EH (cell line): ENCODE measurements at places on chromosomes 5 and 9.

GRCh38 chr9:38278457-38278856, 114.0 kb upstream of the ALDH1B1 start:
- DNase-seq, result no peak

DNA sequence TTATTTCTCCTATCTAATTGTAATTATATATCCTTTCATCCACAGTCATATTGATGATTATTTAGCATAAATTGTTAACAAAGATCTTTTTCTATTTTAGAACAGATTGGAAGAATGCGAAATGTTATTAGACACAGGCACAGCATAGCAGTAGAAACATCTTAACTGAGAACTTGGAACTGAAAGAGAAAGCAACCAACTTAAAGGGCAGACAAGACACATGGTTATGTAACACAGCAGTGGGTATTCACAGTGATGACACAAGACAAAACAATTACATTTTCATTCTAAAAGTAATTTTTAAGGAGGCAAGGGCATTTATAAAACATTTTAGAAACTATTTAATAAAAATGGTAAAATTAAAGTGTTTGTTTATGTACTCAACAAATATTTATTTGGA, 57.7 kb upstream of the MEF2C start:
- DNase-seq, result peak; percentile 11

DNA sequence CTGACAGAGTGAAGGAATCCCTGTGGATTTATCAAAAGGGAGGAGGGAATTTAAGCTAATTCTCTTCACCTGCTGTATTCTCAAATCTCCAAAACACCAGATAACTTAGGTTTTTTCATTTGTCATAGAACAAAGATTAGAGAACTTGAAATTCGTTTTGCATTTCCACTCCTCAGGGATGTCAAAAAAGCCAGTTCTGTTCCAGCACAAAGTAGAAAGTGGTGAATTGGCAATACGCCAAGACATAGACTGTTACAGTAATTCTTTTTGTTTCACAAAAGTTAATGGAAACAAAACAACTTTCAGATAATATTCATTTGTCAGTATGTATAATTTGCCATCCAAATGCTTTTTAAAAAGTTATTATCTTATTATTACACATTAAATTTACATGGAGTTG, 15.0 kb downstream of the S1PR3 start:
- no peak for DNase-seq

DNA sequence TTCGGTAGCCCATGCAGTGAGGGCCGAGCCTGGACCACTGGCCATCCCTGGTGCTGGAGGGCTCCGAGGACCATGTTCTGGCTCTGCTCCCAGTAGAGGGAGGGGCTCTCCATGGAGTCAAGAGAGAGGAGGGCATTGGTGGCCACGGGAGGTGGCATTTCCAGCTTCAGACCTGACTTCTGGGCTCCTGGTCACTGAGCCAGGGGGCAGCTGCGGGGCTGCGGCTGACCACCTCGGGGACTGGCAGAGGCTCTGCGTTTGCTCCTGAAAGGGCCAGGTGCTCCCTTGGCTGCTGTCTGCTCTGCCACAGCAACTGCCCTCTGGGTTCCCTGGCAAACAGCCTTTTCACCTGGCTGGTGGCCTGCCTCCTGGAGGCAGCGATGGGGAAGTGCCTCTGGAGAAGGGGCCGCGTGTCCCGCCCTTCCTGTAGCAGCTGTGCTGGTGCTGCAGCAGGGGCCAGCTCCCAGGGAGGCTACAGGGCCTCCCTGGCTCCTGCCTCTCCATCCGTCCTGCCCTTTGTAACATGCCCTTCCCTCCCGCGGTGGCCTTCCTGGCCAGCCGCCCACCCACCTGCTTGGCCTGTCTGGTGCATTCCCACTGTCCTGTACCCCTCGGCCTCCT, 144.6 kb downstream of the CACNA1B start:
- no peak for DNase-seq

GRCh38 chr5:56508249-56508648, 275.1 kb upstream of the ANKRD55 start:
- no peak for DNase-seq

- peak; percentile 35 for DNase-seq
These were observed 41.9 kb downstream of the MOCS2 start for GRCh38 chr5:53067641-53068040.

- DNase-seq, result no peak
These were observed 76.4 kb downstream of the NTNG2 start for GRCh38 chr9:132238026-132238972.

- DNase-seq, result no peak
These were observed 103.6 kb downstream of the PBX3 start for GRCh38 chr9:125850763-125851162.

DNA sequence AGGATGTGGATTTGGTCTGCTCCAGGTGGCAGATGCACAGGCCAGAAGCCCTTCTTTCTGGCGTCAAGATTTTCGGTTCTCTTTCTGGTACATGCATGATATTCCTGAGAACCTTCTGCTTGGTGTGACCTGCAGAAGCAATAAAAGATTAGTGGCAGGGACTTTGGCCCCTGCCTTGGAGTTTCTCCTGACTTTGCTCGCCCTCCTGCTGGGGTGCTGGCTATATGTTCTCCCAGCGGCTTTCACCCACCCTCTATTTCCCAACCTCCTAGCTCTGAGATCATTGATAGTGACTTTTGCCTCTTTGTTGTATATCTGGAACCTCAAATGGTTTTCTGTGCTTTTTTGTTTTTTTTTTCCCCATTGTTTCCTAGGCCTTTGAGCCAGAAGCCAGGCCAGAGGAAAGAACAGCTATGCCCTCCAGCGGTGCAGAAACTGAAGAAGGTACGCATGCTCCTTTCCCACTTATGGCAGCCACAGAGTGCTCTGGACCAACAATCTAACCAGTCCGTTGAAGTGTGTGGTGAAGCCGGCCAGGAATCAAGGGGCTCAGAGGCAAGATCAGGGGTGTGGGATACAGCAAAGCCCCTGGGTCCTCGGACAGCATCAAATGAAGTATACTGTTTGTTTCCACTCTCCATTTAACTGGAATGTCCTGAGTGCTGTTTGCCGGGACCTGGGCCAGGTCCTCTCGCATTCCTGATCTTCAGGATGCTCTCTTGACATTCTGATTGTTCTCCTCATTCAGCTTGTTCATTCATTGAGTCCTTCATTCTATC, 154.5 kb downstream of the ARHGEF28 start:
- DNase-seq, result peak; percentile 42

DNA sequence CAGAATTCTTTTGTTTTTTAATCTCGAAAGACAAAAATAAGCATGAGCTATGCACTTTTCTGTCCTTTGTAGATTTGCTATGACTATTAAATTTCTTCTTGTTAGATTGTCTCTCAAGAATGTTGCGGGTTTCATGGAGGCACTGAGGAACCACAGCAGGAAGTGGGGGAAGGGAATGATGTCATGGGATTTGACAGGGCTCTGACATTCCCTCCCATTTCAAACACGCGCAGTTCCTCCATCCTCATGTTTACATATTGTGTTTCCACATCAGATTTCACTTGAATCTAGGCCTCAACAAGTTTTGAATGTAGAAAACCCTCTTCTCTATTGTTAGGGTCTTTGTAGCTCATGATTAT, 154.8 kb downstream of the PALM2AKAP2 start:
- peak; percentile 36 for DNase-seq

GRCh38 chr9:118295413-118295812, 591.2 kb downstream of the TLR4 start:
- DNase-seq, result no peak

GRCh38 chr5:376799-377325, 55.3 kb downstream of the AHRR start:
- no peak for DNase-seq

DNA sequence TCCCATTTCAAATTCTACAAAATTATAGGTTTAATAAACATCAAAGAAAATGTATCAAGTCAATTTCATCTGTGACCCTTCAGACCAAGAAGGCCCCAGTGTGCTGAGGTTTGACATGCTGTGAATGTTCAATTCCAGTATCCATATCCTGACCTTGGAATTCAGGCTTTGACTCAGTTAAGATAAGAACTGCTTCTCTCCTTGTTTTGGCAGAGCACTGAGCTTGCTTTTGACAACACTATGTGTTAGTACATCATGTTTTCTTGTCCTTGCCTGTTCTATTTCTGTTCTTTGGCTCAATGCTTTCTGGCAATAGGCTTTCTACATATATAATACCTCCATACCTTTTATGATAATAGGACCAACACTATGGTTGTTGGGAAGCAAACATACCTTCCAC, 105.6 kb downstream of the PLCXD3 start:
- no peak for DNase-seq

DNA sequence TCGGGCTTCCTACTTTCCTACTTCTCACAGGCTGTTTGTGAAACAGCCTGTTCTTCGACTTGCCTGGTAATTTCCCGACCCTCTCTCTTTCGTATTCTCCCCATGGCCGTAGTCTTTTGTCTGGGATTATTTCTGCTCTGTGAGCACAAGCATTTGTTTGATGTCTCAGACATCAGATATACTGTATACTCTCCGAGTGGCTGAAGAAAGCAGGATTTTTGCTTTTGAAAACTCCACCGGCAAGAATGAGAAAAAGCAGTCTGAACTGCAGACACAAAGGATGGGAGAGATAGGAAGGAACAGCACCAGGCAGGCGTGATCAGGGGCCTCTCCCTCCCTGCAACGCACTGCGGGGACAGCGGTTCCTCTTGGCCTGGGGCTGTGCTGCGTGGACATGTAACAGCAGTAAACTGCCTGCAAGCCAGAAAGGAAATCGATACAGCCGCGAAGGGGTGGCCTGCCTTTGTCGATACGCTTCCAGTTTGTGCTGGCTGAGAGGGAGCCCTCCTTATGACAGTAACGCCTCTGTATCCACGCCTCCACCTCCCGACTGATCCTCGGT, 313.9 kb upstream of the TLE4 start:
- no peak for DNase-seq

- no peak for DNase-seq
These were observed 403.5 kb downstream of the ZNF608 start for GRCh38 chr5:124342986-124343385.

DNA sequence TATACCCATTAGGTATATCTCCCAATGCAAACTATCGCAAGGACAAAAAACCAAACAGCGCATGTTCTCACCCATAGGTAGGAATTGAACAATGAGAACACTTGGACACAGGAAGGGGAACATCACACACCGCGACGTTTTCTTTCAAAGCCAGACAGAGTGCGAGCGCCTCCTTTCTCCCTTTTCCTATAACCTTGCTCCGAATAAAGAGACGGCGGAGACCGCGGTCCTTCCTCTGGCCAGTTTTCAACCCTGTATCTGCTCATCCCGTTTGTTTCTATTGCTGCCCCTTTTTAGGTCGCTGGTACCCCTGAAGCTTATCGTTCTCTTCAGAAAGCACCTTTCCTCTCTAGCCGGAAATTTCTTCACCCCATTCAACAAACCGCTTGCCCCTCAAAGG, 1.3 kb downstream of the LVRN start:
- DNase-seq, result no peak

DNA sequence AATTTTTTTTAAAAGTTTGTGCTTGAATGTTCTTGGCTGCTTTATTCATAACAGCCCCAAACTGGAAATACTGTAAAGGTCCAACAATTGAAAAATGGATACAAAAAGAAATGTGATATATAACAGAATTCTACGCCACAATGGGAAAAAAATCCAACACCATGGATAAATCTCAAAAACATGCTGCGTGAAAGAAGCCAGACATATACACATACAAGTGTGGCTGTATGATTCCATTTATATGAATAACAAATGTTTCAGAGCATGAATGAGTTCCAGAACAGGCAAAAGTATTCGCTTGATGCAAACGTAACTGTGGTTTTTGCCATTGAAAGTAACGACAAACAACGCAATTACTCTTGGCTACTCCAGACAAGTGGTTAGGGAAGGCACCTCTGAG, 7.2 kb upstream of the SFXN1 start:
- no peak for DNase-seq

- DNase-seq, result no peak
These were observed 27.3 kb downstream of the ELL2 start for GRCh38 chr5:95934207-95934804.

GRCh38 chr5:19891658-19892057, 96.3 kb downstream of the CDH18 start:
- peak; percentile 87 for DNase-seq

DNA sequence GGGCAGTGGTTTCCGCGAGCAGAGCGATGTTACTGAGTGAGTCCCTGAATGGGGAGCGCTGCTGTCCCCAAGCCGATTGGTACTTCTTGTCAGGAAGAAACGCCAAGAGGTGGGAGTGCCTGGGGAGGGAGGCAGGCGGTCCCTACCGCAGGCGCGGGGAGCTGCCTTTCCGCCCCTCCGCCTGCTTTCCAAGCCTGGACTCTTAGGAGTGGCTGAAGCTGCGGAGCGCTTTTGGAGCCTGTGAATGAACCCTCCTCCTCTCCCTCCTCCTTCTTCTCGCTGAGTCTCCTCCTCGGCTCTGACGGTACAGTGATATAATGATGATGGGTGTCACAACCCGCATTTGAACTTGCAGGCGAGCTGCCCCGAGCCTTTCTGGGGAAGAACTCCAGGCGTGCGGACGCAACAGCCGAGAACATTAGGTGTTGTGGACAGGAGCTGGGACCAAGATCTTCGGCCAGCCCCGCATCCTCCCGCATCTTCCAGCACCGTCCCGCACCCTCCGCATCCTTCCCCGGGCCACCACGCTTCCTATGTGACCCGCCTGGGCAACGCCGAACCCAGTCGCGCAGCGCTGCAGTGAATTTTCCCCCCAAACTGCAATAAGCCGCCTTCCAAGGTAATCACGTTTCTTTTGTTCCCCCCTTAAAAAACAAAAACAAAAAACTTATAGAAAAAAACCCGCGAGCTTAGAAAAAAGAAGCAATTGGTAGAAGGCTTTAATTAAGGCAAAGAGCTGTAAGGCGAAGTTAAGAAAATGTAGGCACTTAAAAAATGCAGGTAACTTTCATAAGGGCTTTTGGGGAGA, at the start of gene VCAN:
VCAN (plus strand) TSS at position 340 of the 808 bp plus-strand sequence. CDS start 11,775 bp downstream, outside the sequence.
- peak; percentile 80 for DNase-seq
